Gastrocnemius medialis (tissue), 4 donors: ENCODE measurements at places on chromosomes 5 and 9. TPM values are rescaled to one million over a fixed set of nuclear protein-coding genes. Genes with fewer than 3 reads are reported as not detected.
A peak's percentile ranks its signal among the peaks of the same experiment; 100 is the strongest.

DNA sequence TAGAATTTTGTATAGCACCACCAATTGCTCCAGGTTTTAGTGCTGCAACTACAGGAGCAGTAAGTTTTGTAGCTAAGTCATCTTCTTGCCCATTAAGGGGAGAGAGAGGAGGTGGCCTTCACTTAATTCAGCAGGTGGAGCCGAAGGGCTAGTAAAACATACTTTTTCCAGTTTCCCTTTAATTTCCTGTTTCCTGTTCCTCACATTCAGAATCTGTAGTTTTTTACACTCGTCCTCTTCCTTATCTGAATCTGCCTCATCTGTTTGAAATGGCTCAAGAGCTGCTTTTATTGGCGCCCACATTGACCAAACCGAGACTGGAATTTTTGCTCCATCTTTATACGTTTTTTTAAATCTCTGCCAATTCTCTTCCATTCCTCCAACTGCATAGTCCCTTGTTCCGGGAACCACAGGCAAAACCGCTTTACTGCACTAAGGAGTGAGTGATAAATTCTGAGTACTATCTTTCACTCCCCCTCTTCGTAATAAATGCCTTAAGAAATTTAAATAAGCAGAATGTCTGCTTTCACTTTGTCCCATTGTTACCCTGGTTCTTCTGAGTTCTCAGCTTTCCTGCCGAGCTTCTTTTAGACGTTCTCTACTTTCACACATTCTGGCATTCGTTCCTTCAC, 133.9 kb downstream of the DROSHA start:
- no peak for DNase-seq

DNA sequence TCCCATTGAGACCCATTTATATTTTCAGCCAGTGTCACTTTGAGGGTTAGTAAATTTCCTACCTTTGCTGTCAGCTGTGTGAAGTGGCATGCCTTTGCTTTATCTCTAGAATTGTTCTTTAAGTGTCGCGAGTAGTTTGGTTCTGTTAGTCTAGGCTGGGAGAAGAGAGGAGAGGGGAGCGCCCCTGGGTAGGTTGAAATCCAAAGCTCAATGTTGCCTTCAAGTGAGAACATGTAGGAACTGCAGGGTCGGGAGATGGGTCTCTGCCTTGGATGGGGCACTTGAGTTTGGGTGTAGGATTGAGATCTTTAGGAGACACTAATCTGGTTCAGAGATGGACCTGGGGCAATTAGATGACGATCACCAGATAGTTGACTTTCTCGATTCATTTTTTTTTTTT, 46.3 kb downstream of the STC2 start:
- DNase-seq, result no peak

- DNase-seq, result no peak
Measured at GRCh38 chr9:109141375-109141774, 21.6 kb upstream of the TMEM245 start.

DNA sequence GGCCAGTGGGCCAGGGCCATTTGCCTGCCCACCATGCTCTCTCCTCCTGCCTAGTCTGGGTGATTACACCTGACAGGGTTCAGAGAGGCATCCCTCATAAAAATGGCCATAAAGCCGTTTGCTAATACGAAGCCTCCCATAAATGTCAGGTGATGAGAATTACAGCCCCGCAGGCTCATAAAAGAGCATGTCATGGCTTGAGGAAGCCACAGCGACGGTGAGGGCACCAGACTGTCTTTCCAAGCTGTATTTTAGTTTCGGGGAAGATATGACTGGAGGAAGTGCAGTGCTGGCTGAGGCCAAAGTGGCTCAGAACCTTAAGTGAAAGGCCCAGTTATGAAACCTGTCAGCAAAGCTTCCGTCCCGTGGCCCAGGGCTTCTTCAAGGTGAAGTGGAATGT, 18.5 kb upstream of the TCERG1 start:
- DNase-seq, result no peak

- no peak for DNase-seq
Measured at GRCh38 chr9:124773473-124774128, 2.5 kb upstream of the NR6A1 start.

GRCh38 chr5:132473019-132473531, 17.5 kb downstream of the IRF1 start:
- DNase-seq, result no peak

- DNase-seq, result no peak
Measured at GRCh38 chr5:39717176-39717897, 292.6 kb upstream of the DAB2 start.

DNA sequence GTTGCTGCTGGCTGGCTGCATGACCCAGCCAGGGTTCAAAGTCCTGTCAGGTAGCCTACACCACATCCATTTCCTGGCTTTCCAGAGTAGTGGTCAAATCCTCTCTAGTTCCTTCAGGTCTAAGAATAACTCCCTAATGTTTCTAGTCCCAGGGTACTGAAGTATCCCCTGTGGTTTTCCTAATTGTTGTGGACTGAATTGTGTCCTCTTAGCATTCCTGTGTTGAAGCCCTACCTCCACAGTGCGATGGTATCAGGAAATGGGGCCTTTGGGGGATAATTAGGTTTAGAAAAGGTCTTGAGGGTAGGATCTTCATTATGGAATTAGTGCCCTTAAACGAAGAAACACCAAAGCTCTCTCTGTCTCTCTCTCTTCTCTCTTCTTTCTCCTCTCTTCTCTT, 191.8 kb upstream of the CCNG1 start:
- no peak for DNase-seq

GRCh38 chr9:130305381-130305780, 39.8 kb downstream of the HMCN2 start:
- no peak for DNase-seq

GRCh38 chr9:117719161-117719920, 15.1 kb downstream of the TLR4 start:
- no peak for DNase-seq

DNA sequence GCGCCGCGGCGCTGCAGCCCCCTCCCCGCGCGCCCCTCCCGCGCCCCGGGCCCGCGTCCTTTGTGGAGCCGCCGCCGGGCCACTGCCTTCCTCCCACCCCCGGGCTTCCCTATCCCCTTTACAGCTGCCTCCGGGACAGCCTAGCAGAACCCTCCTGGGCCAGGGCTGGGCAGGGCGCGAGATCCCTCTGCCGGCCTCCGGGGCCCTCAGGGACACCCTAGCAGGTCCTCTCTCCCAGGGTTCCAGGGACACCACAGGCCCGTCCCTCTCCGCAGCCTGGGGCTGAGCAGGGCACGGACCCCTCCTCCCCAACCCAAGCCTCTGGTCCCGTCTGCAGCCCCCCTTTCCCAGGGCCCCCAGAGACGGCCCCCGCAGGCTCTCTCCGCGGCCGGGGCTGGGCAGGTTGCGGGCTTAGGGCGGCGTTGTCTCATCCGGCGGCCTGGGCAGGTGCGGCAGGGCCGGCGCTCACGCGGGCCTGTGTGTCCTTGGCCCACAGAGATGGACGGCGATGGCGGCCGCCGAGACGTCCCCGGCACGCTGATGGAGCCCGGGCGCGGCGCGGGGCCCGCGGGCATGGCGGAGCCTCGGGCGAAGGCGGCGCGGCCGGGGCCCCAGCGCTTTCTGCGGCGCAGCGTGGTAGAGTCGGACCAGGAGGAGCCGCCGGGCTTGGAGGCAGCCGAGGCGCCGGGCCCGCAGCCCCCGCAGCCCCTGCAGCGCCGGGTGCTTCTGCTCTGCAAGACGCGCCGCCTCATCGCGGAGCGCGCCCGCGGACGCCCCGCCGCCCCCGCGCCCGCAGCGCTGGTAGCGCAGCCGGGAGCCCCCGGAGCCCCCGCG, 710 bp downstream of the WNK2 start:
- DNase-seq, result no peak

DNA sequence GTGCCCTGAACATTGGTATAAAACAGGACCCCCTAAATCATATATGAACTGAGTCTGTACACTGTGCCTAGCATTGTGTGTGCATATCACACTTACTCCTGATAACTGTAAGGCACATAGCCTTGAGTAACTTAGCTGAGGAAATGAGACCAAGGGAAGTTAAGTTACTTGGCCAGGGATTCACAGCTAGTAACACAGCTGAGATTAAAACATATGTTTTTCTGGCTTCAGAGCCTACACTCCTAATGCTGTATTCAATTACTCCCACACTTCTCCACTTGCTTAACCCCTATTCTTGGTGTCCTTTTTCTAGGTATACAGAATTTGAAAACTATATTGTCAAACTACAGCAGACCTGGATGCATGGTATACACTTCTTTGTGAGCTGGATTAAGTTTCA, 12.8 kb downstream of the GHR start:
- no peak for DNase-seq

DNA sequence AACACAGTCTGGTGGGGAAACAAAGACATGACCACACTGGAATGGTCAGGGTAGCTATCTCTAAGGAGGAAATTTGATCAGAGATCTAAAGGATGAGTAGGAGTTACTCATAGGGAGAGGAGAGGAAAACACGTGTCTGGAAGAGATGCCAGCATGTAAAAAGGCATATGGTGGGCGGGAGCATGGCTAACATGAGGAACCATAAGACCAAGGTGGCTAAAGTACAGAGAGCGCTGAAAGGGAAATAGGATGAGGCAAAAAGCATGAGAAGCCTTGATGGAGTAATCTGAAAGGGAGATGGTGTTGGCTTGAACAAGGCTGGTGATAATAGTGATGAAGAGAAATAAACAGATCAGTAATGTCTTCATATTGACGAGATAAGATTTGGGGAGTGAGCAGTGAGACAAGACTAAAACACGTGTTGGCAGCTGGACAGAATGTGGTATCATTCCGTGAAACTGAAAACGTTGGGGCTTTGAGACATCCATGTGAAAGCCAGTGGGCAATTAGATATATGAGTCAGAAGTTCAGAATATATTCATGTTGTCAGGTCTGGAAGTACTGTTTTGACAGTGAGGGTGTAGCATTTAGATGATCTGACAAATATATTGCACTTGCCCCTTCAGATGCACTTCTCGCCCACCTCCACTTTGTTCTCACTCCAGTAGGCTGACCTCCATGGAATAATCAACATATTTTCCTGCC, 209.1 kb upstream of the KCNN2 start:
- DNase-seq, result no peak

DNA sequence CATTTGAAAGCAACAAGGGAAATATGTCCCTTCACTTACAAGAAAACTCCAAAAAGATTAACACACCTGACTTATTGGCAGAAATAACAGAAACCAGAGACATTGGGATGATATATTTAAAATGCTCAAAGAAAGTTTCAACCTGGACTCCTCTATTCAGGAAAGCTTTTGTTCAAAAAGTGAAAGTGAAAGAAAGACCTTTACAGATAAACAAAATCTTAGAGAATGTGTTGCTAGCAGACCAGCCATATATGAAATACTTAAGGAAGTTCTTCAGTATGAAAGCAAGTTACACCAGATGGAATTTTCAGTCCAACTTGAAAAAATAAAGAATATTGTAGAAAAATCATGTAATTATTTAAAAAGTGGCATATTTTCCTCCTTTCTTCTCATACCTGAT, 1075.1 kb downstream of the NR2F1-AS1 start:
- DNase-seq, result no peak

DNA sequence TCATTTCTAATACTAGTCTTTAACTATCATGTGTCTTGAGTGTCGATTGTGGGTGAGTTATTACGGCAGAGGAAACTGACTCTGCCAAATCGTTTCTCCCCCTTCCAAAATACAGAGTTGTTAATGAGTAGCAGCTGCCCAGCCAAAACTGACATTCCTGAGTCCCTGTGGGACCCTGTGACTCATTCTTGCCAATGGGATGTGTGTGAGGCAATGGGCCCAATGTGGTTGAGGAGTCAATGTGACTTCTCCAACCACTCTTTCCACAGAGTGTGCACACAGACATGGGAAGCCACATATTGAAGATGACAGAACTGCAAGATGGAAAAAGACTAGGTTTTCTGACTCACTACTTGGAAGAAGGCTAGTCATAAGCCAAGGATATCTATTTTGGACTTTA, 434.7 kb downstream of the DTWD2 start:
- peak; percentile 69 for DNase-seq

Gene SLC36A2
- total RNA-seq, result 22.9 TPM

Gene PNPLA7
- 4.5 TPM for total RNA-seq

Gene CATSPER3
- total RNA-seq, result 1.9 TPM

Gene FOXD4L5
- total RNA-seq, result not detected

Gene OCLN
- 0.87 TPM for total RNA-seq

Gene FGF1
- total RNA-seq, result 0.58 TPM

Gene GLRX
- total RNA-seq, result 1,042 TPM
